ENCODE measurements at places on chromosomes 1 and 21.

DNA sequence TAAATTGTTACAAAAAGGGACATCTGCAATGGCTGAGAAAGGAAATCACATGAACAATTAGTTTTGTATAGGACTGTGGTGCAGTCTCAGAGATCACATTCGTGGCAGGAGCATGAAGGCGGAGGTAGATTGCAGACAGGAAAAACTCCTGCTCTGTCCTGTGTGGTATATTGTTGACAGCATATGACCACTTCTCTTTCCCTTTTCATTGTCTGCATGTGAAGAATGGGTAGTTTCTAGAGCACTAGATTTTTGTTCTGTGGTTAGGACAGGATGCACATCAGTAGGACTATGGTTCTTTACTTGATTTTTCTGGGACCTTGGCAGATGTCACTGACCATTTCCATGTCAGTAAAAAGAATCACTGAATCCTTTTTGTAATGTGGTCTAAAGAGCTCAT is 625.9 kb upstream of the PKN2 start:
- no peak for DNase-seq

DNA sequence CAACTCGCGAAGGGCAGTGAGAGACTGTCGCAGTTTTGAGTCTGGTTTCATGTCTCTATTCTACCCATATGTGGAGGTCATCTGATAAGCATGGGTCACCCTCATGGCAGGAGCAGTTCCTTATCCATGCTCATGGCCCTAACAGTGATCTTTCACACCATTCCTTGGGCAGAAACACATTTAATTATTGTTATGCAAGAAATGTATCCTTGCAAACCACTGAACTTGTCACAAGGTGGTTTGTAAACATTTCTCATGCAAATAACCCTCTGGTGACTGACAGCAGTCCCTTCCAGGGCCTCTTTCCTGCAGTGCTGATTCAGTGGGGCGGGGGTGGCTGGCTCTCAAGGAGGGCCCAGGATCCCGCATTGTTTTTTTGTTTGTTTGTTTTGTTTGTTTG is 421.4 kb upstream of the RUNX1 start:
- DNase-seq, result no peak

- DNase-seq, result no peak
These were observed 139.4 kb upstream of the CAMK1G start for GRCh38 chr1:209443975-209444651.

DNA sequence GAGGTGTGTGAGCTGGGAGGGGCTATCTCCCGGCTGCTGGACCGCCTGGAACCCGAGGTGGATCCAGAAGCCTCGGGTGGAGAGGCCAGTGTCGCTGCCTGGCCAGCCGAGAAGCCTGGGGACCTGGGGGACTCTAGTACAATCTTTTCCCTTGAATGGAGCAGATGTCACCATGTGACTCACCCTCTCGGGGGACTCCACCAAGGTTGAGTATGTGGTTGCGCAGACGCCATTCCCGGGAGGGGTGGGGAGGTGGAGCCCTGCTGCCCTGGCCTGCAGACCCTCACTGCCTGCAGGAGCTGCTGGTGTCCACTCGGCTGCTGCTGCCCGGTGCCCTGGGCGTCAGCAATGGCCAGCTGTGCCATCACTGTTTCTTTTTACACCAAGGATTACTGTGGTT is 40.3 kb downstream of the TP73 start:
- no peak for DNase-seq

DNA sequence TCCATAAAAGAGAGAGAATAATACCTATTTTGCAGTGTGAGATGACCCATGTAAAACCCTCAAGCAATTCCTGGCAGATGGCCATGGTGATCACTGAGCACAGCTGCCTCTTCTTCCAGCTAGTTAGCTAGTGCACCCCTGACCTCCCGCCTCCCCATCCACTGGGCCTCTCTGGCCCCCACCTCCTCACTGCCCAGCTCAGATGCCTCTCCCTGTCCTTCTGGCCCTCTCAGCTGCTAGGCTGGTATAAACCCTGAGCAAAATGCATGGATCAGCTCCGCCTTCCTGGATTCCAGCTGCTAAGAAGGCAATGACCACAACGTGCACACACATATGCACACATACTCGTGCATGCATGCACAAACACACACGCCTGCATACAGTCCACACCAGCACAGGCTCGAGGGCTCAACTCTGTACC is 117.2 kb downstream of the DMRTB1 start:
- no peak for DNase-seq

DNA sequence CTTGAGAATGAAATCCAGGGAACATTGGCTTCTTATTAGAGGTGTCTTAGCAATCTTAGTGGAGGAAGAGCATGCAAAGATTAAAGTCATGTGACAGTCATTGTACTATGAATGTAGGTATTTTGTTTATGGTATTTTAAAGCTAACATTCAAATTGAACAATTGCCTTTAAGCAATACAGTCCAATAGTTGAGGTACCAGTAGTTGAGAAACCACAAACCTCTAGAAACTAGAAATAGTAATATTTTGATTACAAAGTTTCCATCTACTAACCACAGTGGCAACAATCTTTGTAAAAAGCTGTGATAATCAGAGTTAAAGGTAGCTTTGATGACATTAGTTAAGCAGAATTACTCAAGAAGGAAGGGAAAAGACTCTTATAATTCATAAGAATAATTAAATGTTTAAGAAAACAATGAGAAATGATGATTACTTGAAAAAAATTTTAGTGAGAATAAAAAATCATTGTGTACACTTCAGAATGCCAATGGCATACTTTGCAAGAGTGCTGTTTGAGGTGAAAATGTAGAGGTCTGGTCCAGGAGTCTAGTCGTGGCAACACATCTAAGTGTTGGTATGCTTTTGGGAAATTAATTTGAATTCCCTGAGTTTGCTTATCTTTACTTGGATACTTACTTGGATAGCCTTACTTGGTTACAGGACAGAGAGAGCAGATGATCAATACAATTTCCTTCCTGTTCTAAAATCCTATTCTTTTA is 104.9 kb upstream of the PTGFR start:
- no peak for DNase-seq
